ENCODE measurements at places on chromosomes 5 and 9. TPM values are rescaled to one million over a fixed set of nuclear protein-coding genes. Genes with fewer than 3 reads are reported as not detected.

Gene MARCHF11
- not detected for total RNA-seq

Gene EDIL3
- not detected for total RNA-seq

Gene HTR1A
- total RNA-seq, result not detected

Gene GCNT4
- 1.6 TPM for total RNA-seq

Gene DBH
- not detected for total RNA-seq

Gene CDKN2B-AS1
- 2.6 TPM for total RNA-seq

Gene NSG2
- not detected for total RNA-seq

Gene ADAMTS16
- total RNA-seq, result not detected

Gene CSF1R
- total RNA-seq, result 0.25 TPM

Gene LYRM7
- 9.8 TPM for total RNA-seq

Gene HTR4
- total RNA-seq, result not detected

Gene FOXD4L3
- total RNA-seq, result not detected

Gene ACOT12
- not detected for total RNA-seq

Gene EGFLAM
- not detected for total RNA-seq

Gene ANKRD31
- total RNA-seq, result 0.05 TPM

Gene HMMR
- total RNA-seq, result 74.7 TPM

Gene REXO4
- total RNA-seq, result 21.7 TPM

Gene PDE6A
- total RNA-seq, result not detected

Gene NIPAL4
- total RNA-seq, result 0.05 TPM

- peaks cover 9% of the 10 kb centered on the region for H3K27me3 ChIP-seq
- no peak for DNase-seq
- no peaks in the 10 kb centered on the region for H3K4me1 ChIP-seq
These were observed 303.9 kb downstream of the DMRT2 start for GRCh38 chr9:1354086-1354485.

GRCh38 chr5:17282283-17283120 lies 65.1 kb downstream of the BASP1 start:
- H3K27ac ChIP-seq, result no peak overlapping the region
- H3K4me3 ChIP-seq, result no peak overlapping the region

DNA sequence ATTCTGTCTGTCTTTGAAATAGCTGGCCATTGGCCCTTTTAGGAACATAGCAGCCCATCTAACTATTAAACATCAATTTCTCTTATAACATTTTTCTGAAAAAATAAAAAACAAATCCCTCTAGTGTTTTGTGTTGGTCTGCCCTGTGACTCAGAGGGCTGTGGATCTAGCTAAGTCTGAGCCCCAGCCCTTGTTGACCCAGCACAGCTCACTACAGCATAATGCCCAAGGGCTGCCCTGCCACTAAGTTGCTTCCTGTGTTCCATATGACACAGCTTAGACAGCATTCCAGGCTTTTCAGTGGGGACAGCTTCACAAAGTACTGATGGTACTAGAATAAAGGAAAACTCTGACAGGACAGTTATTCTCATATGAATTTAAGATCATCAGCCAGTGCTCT lies 136.0 kb downstream of the SCAMP1 start:
- no peak overlapping the region for H3K27ac ChIP-seq
- H3K36me3 ChIP-seq, result no peaks in the 10 kb centered on the region
- H3K4me1 ChIP-seq, result no peaks in the 10 kb centered on the region

GRCh38 chr5:122300374-122300773 lies 11.7 kb upstream of the SNCAIP start:
- H3K27ac ChIP-seq, result no peak overlapping the region
- no peak overlapping the region for H3K4me3 ChIP-seq
- no peak for DNase-seq

DNA sequence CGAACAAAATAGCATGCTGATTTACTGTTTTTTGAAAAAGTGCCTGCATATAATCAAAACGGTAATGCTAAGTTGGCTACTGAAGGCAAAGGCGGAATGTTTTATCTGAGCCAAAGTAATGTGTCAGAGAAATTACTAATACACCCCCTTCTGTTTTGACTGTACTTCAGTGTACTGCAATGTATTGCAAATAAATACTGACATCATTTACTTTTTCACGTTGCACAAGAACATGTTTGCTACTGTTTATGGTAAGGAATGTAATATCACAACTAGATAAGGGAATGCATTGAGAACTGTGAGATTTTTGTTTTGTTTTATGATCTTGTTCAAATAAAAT lies 813 bp upstream of the AGTPBP1 start:
- H3K27me3 ChIP-seq, result peaks cover 4% of the 10 kb centered on the region
- H3K4me1 ChIP-seq, result peaks cover 47% of the 10 kb centered on the region
- H3K4me3 ChIP-seq, result peak overlapping the region; percentile 80

DNA sequence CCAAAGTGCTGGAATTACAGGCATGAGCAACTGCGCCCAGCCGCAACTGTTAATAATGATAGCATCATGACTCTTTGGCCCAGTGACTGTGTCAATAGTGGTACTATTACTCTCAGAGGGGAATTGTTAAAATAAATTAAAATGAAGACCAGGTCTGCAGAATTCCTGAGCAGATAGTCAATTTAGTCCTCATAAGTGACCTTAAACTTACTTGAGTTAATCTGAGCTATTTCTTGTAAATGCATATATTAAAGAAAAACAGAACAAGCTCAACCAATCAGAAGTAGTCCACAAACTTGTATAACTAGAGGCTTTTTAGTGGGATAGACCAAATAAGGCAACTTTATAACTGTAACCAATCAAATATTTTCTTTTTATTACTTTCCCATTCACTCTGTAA lies 1.7 kb upstream of the RECK start:
- no peak for DNase-seq
- no peaks in the 10 kb centered on the region for H3K36me3 ChIP-seq
- no peak overlapping the region for H3K27ac ChIP-seq
- H3K4me3 ChIP-seq, result no peak overlapping the region
- peaks cover 21% of the 10 kb centered on the region for H3K4me1 ChIP-seq

- DNase-seq, result no peak
- no peaks in the 10 kb centered on the region for H3K4me1 ChIP-seq
- no peaks in the 10 kb centered on the region for H3K27me3 ChIP-seq
- H3K27ac ChIP-seq, result no peak overlapping the region
- H3K4me3 ChIP-seq, result no peak overlapping the region
These were observed 515.0 kb upstream of the TUSC1 start for GRCh38 chr9:26193237-26193636.

GRCh38 chr5:89342106-89342876 lies 459.3 kb upstream of the MEF2C start:
- H3K4me1 ChIP-seq, result no peaks in the 10 kb centered on the region
- no peak overlapping the region for H3K4me3 ChIP-seq
- H3K36me3 ChIP-seq, result no peaks in the 10 kb centered on the region
- no peaks in the 10 kb centered on the region for H3K27me3 ChIP-seq
- no peak overlapping the region for H3K27ac ChIP-seq
- no peak for DNase-seq

DNA sequence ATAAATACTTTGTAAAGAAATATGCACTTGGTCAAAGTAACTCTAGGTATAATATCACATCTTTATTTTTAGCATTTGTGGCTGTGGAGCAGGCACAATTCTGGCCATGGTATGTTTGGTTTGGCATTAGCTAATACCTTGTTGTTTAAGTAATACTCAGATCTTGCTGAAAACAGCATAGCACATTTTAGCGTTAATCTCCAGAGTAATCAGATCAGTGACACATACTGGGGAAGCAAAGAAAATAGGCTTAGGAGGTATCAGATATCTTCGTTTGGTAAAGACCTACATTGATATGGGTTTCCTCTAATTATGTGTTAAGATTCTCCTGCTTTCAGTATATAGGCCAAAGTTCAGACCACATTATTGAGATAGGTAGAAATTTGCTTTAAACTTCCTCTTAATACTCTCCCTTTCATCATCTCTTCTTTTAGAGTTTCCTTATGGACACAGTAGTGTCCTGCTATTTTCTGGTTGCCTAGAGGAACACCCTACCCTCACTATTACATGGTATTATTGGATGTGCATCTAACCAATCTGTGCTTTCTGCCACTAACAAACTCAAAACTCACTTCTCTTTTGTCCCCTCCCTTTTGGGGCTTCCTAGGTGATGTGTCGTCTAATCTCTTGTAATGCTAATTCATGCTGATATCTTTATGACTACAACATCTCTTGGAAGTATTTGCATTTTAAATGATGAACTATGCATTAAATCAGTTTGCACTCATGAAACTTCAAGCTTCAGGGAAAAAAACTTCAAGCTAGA lies 437.3 kb upstream of the ADAMTSL1 start:
- H3K4me1 ChIP-seq, result no peaks in the 10 kb centered on the region
- no peak for DNase-seq
- no peak overlapping the region for H3K27ac ChIP-seq
- no peak overlapping the region for H3K4me3 ChIP-seq
- H3K27me3 ChIP-seq, result no peaks in the 10 kb centered on the region

GRCh38 chr5:35117967-35118366 lies 70.2 kb upstream of the AGXT2 start:
- H3K27me3 ChIP-seq, result peaks cover 8% of the 10 kb centered on the region
- no peak for DNase-seq
- no peaks in the 10 kb centered on the region for H3K36me3 ChIP-seq
- H3K4me3 ChIP-seq, result no peak overlapping the region
- H3K27ac ChIP-seq, result no peak overlapping the region

DNA sequence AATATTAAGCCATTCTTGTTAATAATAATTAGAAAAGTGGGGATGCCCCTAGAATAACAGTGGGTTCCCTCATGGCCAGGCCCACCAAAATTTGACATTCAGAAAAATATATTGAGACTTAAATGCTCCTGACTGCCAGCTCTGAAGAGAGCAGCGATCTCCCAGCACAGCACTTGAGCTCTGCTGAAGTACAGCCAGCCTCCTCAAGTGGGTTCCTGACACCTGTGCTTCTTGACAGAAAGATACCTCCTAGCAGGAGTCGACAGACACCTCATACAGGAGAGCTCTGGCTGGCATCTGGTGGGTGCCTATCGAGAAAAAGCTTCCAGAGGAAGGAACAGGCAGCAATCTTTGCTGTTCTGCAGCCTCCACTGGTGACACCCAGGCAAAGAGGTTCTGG lies 261.5 kb downstream of the DTWD2 start:
- H3K4me3 ChIP-seq, result no peak overlapping the region
- DNase-seq, result no peak
- H3K27ac ChIP-seq, result no peak overlapping the region
- H3K27me3 ChIP-seq, result no peaks in the 10 kb centered on the region
- H3K4me1 ChIP-seq, result no peaks in the 10 kb centered on the region

GRCh38 chr5:2260211-2261003 lies 377.7 kb upstream of the IRX4 start:
- no peak overlapping the region for H3K4me3 ChIP-seq
- no peak overlapping the region for H3K27ac ChIP-seq
- no peaks in the 10 kb centered on the region for H3K4me1 ChIP-seq

GRCh38 chr5:6745706-6746222 lies 32.5 kb downstream of the TENT4A start:
- no peak for DNase-seq
- H3K27ac ChIP-seq, result no peak overlapping the region
- no peak overlapping the region for H3K4me3 ChIP-seq

DNA sequence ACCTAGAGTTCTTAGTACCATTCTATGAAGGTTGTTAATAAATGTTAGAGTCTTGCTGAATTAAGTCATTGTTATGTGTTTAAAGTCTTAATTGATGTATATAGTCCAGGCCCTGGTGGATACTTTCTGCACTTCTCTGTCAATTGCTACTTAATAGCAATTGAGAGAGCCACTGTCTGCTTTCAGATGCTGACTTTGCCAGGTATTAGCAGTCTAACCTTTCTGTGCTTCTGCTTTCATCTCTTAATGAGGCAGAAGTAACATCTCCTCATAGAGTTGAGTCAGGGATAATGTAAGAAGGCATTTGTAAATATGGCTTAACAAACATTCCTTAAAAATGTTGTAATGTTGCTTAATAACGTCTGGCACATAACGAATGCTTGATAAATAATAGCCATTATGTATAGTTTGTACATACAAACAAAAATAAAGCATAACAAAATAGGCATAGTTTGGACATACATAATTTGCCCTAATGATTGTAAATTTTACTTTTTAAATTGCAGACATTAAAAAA lies 28.3 kb downstream of the RASGRF2 start:
- no peaks in the 10 kb centered on the region for H3K27me3 ChIP-seq
- no peak overlapping the region for H3K27ac ChIP-seq
- peaks cover 19% of the 10 kb centered on the region for H3K4me1 ChIP-seq
- no peaks in the 10 kb centered on the region for H3K36me3 ChIP-seq
- DNase-seq, result no peak

GRCh38 chr5:10981932-10982331 lies 220.9 kb upstream of the DAP start:
- H3K4me3 ChIP-seq, result no peak overlapping the region
- no peaks in the 10 kb centered on the region for H3K36me3 ChIP-seq
- no peaks in the 10 kb centered on the region for H3K27me3 ChIP-seq
- DNase-seq, result no peak

- H3K27ac ChIP-seq, result no peak overlapping the region
- H3K4me3 ChIP-seq, result no peak overlapping the region
- no peaks in the 10 kb centered on the region for H3K4me1 ChIP-seq
- no peaks in the 10 kb centered on the region for H3K36me3 ChIP-seq
- peaks cover under 1% of the 10 kb centered on the region for H3K27me3 ChIP-seq
These were observed 103.9 kb downstream of the TRIO start for GRCh38 chr5:14247054-14247386.

- H3K27ac ChIP-seq, result no peak overlapping the region
- H3K36me3 ChIP-seq, result peaks cover 33% of the 10 kb centered on the region
- no peak overlapping the region for H3K4me3 ChIP-seq
- H3K27me3 ChIP-seq, result no peaks in the 10 kb centered on the region
These were observed 290.2 kb upstream of the POU5F2 start for GRCh38 chr5:94031631-94032030.

DNA sequence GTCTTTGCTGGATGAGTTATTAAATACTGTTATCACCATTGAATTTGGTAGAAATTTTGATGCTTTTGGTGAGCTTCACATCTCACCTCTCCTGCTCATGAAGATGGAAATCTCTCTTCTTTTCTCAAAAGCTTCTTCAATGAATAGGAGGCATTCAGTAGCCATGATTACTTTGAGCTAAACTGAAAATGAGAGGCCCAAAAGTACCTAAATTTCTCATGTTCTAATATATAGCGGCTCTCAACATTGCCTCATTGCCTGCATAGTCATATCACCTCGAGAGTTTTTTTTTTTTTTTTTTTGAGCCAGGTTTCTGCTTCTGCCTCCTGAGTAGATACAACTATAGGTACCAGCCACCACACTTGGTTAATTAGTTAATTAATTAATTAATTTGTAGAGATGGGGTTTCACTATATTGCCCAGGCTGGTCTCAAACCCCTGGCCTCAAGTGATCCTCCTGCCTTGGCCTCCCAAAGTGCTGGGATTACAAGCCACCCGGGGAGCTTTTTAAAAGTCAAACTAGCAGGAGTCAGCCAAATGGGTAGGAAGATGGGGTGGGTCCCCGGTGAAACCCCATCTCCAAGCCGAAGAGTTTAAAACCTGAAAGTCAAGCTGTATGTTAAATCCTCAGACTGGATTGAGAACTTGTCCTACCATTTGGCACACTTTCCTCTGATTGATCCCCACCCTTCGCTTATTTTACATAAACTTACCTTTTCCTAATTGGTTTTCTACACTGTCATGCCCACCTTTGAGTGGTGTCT lies 169.0 kb downstream of the DOCK2 start:
- peaks cover 69% of the 10 kb centered on the region for H3K36me3 ChIP-seq
- no peaks in the 10 kb centered on the region for H3K27me3 ChIP-seq
- H3K4me1 ChIP-seq, result peaks cover 33% of the 10 kb centered on the region
- DNase-seq, result no peak
- H3K4me3 ChIP-seq, result no peak overlapping the region

- peaks cover 9% of the 10 kb centered on the region for H3K4me1 ChIP-seq
- H3K27me3 ChIP-seq, result no peaks in the 10 kb centered on the region
- no peak overlapping the region for H3K4me3 ChIP-seq
- peaks cover 24% of the 10 kb centered on the region for H3K36me3 ChIP-seq
- H3K27ac ChIP-seq, result no peak overlapping the region
These were observed 10.4 kb downstream of the MED27 start for GRCh38 chr9:132069046-132069898.
